ENCODE measurements at places on chromosomes 3 and 15.

- DNase-seq: no peak
These were observed 292.3 kb downstream of the TLE3 start for GRCh38 chr15:69805248-69805953.

DNA sequence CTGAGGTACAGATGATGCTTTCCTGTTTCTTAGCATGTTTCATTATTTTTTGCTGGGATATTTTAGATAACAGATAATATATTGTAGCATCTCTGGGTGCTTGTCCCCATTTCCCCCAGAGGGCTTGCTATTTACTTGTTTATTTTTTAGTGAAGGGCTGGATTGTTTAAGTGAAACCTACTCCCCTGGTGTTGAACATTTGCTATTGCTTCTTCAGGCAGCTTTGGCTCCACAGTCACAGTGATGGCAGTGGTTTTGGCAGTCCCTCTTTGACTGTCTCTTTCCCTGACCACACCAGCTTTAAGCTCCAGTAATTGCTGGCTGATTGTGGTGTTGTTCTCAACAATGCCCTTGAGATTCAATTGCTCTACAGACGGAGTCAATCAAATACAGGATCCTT is 128.9 kb downstream of the KLF13 start:
- no peak for DNase-seq

- DNase-seq: no peak
These were observed 190.6 kb downstream of the ARRDC4 start for GRCh38 chr15:98151096-98151495.

- no peak for DNase-seq
These were observed 100.8 kb downstream of the SLCO3A1 start for GRCh38 chr15:91954292-91954691.

DNA sequence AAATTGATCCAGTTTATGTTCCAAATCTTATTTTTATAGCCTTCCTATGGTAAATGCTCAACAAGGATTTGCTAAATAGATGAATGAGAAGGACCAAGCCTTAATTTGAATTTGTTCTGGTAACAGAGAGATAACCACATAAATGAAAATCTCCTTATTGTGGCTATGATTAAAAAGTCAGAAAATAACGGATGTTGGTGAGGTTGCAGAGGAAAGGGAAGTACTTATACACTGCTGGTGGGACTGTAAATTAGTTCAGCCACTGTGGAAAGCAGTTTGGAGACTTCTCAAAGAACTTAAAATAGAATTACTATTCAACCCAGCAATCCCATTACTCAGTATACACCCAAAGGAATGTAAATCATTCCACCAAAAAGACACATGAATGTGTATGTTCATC is 26.2 kb downstream of the AAGAB start:
- DNase-seq: no peak
